ENCODE measurements at places on chromosomes 5 and 9.

GRCh38 chr5:51138164-51138563 is 245.1 kb upstream of the ISL1 start:
- no peak for DNase-seq

- no peak for DNase-seq
Measured at GRCh38 chr5:88934439-88934838, 51.5 kb upstream of the MEF2C start.

DNA sequence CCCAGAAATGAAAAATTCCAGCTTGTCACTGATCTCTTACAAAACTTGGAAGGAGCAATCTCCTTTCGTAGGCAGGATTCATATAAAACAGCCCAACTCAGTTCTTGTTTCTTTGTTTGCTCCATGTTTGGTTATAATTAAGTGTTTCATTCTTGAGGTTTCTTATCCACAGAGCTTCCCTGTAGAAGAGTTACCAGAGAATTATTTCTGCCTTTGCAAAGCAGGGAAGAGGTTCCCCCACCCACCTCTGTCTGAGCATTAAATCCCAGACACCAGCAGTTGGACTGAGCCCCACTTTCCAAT is 34.1 kb upstream of the RAI14 start:
- no peak for DNase-seq

GRCh38 chr5:116583085-116583861 is 8.7 kb upstream of the SEMA6A start:
- DNase-seq: no peak

DNA sequence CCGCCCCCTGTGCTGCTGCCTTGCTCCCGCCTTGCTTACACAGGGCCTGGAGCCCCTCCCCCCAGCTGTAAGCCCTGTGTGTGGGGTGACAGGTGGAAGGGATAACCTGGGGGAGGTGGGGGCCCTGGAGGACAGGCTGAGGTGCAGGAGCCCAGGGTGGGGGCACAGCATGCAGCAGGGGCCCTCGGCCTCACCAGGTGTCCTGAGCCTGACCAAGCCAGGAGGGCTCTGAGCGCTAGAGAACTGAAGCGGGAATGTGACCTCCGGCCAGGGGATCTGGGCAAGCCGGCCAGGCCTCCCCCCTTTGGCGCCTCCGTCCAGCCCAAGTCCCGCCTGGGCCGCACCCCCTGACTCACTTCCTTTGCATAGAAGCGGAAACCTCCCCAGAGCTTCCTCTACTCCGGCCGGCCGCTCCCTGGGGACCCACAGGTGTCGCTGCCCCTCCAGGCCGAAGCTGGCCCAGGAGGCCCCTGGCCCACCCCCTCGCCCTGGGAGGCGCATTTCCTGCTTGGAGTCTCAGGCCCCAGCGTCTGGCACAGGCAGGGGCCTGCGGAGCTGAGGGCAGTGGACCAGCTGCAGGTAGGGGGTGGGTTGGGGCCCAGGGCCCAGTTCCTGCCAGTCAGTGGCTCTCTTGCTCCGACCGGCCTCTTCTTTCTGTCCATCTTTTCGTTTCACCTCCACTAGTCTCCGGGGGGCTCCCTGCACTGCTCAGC is at the start of gene TOR4A:
TOR4A (plus strand) TSS at position 398 of the 713 bp plus-strand sequence. CDS start 964 bp downstream, outside the sequence.
- DNase-seq: no peak

- DNase-seq: no peak
Measured at GRCh38 chr5:124398460-124398859, 348.0 kb downstream of the ZNF608 start.

GRCh38 chr9:69018737-69019136 is 4.8 kb upstream of the PRKACG start:
- no peak for DNase-seq

DNA sequence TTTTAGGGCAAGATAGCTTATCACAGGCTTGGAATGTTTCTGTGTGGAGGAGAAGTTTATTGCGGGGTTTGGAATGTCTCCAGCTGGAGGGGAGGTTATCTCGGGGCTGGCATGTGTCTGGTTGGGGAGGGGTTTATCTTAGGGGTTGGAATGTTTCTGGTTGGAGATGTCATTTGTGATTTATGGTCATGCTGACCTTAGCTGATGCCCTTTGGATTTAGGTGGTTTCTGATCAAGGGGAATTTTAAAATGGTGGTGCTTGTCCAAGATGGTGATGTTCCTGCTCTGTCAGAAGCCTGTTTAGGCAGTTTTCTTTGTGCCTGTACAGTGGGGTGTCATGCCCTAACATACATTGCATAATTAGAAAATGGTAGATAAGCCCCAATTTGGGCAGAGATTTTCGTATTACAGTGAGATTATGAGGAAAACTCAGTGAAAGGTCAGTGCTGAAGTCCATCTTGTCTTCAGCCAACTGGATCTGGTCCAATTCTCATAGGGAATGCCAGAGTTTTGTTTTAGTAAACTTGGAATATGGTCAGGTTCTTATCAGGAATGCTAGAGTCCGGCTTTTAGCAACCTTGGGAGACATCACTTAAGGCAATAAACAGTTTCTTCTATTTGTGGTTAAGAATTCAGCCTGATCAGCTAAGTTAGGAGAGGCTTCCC is 14.3 kb downstream of the CDK20 start:
- no peak for DNase-seq

DNA sequence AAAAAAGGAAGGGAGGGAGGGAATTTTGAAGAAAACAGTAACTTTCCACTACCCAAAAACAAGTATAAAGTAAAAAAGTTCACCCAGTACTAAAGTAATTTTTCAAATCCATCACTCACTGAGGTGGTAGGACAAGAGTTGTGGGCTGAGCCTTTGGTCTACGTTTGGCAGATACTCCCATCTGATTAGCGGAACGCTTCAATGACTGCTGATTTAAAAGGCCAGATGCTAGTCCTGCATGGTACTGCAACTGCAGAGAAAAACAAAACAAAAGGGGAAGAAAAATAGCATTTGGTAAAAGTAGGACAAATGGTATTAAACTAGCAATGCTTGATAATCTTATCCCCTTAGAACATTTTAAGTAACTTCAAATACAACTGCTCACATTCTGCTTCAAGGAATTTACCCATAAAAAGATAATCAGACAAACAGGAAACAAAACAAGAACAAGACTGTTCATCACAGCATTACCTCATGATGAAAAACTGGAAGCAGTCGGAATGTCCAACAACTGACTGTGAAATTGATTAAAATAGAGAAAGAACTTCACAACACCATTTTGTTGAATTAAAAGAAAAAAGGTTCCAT is 65.4 kb downstream of the MED27 start:
- DNase-seq: no peak

- no peak for DNase-seq
Measured at GRCh38 chr5:42751044-42751443, 5.6 kb upstream of the CCDC152 start.

- no peak for DNase-seq
Measured at GRCh38 chr9:72217306-72217842, 68.1 kb downstream of the GDA start.

DNA sequence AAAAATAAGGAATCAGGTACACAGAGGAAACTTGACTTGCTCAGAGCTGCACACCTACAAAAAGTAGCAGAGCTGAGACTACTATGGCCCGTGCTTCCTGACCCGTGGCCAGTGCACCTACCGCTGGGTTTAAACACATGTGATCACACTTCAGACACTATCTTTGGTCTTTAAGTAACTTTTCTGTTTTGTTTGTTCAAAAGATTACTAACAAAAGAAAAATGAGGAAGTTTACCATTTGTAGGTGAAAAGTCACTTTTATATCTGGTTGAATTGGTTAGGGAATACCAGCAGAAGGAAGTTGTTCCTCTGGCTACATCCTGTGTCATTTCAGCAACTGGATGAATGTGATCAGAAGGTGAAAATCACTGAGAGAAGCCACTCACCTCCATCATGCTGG is 6.5 kb upstream of the SYK start:
- DNase-seq: no peak

DNA sequence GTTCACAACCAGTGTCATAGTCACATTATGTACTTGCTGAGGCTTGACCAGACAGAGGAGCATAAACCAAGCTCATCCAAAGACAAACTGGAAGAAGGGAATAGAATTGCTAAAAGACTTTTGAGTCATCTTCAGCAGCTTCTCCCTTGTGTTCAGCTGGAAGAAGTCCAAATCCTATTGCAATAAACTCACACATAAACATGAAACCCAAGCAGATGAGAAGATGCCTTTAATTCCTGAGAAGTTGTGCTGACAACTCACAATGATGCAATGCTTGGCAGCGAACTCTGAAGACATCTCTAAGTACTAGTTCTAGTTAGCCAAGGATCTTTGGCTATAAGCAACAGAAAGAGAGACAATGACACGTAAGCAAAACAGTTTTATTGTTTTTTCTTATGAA is 642.1 kb downstream of the KCTD16 start:
- no peak for DNase-seq

DNA sequence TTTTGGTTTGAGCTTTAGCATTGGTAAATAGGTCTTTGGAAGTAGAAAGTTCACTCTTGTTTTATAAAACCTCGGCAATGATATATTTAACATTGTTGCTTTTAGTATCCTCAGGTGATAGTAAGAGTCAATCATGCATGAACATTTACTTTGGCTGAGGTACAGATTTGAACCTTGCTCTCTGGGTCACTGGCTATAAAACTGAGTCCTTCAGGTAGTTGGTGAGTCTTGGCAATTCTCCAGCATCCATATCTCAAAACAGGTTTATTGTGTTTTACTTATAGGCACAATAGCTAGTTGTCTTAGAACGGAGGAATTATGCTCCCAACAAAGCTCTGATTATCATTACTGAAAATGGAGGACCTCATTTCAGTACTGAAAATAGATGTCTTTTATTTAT is 75.1 kb downstream of the MAT2B start:
- DNase-seq: no peak

GRCh38 chr9:77016526-77017504 is 2.6 kb upstream of the FOXB2 start:
- DNase-seq: no peak

DNA sequence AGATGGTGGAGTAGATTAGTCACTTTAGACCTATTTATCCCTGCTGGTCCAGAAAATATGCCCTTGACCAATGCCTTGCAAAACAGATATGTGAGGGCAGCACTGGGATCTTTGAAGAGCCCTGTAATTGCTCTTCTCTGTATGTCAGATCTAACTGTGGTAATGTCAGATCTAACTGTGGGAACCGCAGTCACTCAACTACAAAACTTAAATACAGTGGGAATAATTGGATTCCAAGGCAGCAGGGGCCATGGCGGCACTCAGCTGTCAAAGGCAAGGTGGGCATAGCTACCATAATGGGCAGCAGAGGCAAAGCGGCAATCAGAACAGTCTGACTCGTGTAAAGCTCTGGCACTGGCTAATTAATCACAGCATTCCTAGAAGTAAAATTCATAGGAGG is 46.2 kb downstream of the MTAP start:
- DNase-seq: no peak

GRCh38 chr5:98690002-98690401 is 83.5 kb upstream of the RGMB start:
- no peak for DNase-seq

DNA sequence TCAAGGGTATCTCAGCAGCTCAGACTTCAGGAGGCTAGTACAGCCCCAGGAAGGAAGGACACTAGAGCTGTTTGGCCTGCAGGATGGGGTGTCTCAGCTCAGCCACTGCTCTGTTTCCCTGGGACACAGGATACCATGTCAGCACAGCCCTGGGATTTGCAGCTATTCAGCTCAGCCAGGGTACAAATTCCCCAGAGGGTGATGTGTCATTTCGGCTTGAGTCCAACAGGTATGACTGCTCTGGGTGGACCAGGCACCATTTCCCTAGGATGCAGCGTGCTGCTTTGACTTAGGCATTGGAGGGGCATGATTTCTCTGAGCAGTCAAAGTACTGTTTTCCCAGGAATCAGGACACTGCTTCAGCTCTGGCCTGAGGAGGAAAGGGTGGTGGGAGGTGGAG is 130.1 kb downstream of the ARSB start:
- DNase-seq: no peak

- no peak for DNase-seq
Measured at GRCh38 chr9:68555437-68556150, 14.9 kb upstream of the TMEM252 start.

- no peak for DNase-seq
Measured at GRCh38 chr9:128414461-128414860, 6.2 kb upstream of the CERCAM start.

DNA sequence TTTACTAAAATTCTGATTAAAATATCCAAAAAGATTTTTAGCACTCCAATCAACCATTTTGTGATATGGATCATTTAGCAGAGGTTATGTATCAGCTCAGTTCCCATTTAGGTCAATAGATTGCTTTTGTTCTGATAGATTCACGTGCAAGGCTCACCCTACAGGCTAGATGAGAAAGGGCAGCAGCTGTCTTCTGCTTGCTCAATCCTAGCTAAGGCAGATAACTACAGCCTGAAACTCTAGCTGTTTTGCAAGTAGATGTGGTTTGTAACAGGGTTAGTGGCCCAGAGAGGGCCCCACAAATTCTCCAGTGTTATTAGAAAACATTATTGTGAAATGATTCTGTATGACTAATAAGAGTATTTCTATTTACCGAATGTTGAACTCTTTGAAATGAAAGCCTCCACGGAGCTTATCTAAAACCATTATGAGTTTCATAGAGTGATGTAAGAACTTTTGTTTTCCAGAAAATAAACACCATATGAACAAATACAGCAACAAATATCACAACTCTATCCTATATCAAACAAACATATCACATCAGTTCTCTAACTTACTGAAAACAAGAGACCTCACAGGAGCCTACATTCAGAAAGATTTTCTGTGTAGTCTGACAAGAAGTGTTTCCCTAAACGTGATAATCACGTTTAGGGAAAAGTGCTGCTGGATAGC is 841.9 kb upstream of the ACO1 start:
- DNase-seq: peak; percentile 13

- DNase-seq: no peak
Measured at GRCh38 chr5:40397976-40398375, 281.7 kb upstream of the PTGER4 start.

DNA sequence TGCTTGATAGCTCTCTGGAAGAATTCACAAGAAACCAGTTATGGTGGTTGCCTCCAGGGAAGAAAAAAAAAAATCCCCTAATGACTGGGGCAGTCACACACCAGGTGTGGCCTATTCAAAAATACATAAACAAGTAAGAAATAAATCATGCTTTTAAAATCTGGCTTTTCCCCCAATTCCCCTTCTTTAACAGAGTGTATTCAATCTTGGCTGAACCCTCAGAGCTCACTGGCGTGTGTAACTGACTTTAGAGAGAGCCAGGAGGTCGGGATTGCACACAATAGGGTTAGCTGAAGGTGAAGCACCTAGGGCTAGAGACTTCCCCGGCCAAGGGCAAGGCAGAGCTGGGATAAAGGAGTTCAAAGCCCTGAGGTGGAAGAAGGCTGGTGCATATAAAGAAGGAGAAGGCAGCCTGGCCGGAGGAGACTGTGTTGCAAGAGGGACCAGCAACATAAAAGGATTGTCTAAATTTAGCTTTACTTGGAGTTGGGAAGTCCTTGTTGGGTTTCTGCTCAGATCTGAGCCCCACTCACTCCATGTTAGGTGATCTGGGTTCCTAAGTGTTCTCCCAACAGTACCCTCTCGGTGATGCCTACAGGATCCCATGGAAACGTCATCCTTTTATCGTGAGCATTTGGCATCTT is 19.7 kb downstream of the FNBP1 start:
- DNase-seq: no peak

- DNase-seq: peak; percentile 24
Measured at GRCh38 chr5:43038496-43038989, 1.6 kb downstream of the ANXA2R start.

All from stimulated activated CD4-positive, alpha-beta T cell treated with anti-CD3 and anti-CD28 coated beads, Interleukin-1b, Interleukin-23, amount 100 ng/mL, for 48 hours (primary cell).